Thymus (tissue), 14 donors: ENCODE measurements at places on chromosomes 2 and 18. TPM values are rescaled to one million over a fixed set of nuclear protein-coding genes. Genes with fewer than 3 reads are reported as not detected.

Gene ALLC
- 0.05 TPM for total RNA-seq

Gene PDE11A
- 0.14 TPM for total RNA-seq

Gene REG1B
- total RNA-seq, result not detected

Gene GPR17
- under 0.01 TPM for total RNA-seq

GRCh38 chr2:138500592-138501424 is 762 bp upstream of the SPOPL start:
- no peak for DNase-seq

GRCh38 chr2:148475626-148476025 is 168.9 kb upstream of the EPC2 start:
- DNase-seq, result no peak

GRCh38 chr2:170524828-170525565 is 190.1 kb upstream of the SP5 start:
- no peak for DNase-seq

DNA sequence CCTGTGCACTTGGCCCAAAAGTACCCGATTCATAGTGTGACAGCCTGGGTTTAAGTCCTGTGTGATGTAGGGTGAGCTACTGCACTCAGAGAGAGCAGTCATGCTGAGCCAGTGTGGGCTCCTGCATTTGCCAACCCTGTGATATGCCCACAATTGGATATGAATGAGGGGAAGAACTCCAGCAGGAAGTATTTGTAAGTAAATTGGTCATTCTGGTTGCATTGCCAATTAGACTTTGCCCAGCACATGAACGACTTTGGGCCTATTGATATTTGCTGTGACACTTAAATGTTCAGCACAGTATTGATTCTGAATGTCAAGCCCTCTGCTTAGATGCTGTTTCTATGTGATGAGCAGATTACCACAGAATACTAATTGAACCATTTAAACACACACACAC is 570.9 kb downstream of the PIK3C3 start:
- no peak for DNase-seq
